ENCODE measurements at places on chromosomes 7 and 10. TPM values are rescaled to one million over a fixed set of nuclear protein-coding genes. Genes with fewer than 3 reads are reported as not detected.

The PTTG1IP2 gene
- total RNA-seq: not detected

The SLIT1 gene
- under 0.01 TPM for total RNA-seq

The SLC26A3 gene
- not detected for total RNA-seq

- no peaks in the 10 kb centered on the region for H3K27me3 ChIP-seq
- no peak overlapping the region for H3K4me3 ChIP-seq
- H3K36me3 ChIP-seq: peaks cover 49% of the 10 kb centered on the region
- H3K4me1 ChIP-seq: peaks cover 41% of the 10 kb centered on the region
- no peak overlapping the region for H3K27ac ChIP-seq
- DNase-seq: peak; percentile 42
Observed at GRCh38 chr10:69364232-69364940, 52.3 kb downstream of the TACR2 start.

DNA sequence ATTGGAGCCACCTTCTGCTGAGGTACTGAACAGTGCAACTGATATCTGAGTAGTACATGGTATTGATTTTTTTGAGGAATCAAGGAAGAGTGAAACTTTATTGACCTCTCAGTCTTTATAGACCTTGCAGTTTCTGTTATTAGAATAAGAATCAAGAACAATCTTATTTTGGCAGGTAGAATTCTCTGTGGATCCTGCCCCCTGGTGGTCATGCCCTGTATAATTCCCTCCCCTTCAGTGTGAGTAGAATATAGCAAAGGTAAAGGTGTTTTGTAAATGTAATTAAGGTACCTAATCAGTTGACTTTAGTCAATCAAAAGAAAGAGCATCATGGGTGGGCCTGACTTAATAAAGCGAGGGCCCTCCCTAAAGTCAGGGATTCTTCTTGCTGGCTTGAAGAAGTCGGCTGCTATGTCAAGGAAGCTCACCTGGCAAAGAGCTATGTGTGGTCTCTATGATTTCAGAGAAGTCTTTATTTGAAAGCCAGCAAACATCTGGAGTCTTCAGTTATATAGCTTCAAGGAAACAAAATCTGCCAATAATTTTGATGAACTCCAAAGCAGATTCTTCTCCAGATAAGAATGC, 142.8 kb downstream of the LSM5 start:
- H3K27ac ChIP-seq: no peak overlapping the region
- H3K27me3 ChIP-seq: no peaks in the 10 kb centered on the region
- no peak for DNase-seq
- H3K4me1 ChIP-seq: no peaks in the 10 kb centered on the region
- no peak overlapping the region for H3K4me3 ChIP-seq
- no peaks in the 10 kb centered on the region for H3K36me3 ChIP-seq

DNA sequence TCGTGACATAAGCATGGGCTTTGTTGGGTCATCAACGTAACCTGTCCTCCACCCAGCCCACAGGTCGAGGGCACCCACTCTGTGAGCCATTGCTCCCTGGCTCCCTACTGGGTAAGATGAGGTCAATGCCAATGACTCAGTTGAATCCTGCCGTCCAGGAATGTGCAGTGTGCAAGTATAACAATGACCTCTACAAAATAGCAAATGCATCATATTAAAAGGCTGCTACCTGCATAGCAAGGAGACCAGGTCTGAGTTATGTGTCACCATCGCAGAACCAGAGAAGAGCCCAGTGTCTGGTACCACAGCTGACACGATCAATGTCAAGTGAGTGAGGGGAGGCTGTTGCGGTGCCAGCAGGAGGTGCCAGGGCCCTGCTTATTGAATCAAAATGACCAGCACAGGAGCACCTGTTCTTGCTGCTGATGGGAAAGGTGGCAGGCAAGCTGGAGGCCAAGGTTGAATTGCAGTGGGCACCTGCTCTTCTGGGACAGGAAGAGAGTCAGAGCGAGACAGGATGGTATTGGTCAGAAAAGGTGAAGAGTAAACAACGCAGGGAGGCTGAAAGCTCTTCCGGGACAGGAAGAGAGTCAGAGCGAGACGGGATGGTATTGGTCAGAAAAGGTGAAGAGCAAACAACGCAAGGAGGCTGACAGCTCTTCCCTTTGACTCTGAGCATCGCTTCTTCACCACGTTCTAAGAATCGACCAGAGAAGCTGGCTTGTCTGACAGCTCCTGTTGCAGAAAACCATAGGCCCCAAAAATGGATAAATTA, 108.7 kb upstream of the ADAM12 start:
- no peak overlapping the region for H3K4me3 ChIP-seq
- H3K36me3 ChIP-seq: no peaks in the 10 kb centered on the region
- no peak overlapping the region for H3K27ac ChIP-seq
- no peak for DNase-seq
- no peaks in the 10 kb centered on the region for H3K27me3 ChIP-seq
- peaks cover 9% of the 10 kb centered on the region for H3K4me1 ChIP-seq

GRCh38 chr7:116988363-116988989, 35.2 kb downstream of the ST7 start:
- peaks cover 7% of the 10 kb centered on the region for H3K4me1 ChIP-seq
- H3K27me3 ChIP-seq: no peaks in the 10 kb centered on the region
- H3K27ac ChIP-seq: no peak overlapping the region
- H3K36me3 ChIP-seq: no peaks in the 10 kb centered on the region
- DNase-seq: peak; percentile 9

GRCh38 chr7:2118630-2119190, 114.0 kb downstream of the MAD1L1 start:
- H3K27ac ChIP-seq: no peak overlapping the region
- no peaks in the 10 kb centered on the region for H3K27me3 ChIP-seq
- H3K4me3 ChIP-seq: no peak overlapping the region
- no peaks in the 10 kb centered on the region for H3K36me3 ChIP-seq
- peaks cover 26% of the 10 kb centered on the region for H3K4me1 ChIP-seq

DNA sequence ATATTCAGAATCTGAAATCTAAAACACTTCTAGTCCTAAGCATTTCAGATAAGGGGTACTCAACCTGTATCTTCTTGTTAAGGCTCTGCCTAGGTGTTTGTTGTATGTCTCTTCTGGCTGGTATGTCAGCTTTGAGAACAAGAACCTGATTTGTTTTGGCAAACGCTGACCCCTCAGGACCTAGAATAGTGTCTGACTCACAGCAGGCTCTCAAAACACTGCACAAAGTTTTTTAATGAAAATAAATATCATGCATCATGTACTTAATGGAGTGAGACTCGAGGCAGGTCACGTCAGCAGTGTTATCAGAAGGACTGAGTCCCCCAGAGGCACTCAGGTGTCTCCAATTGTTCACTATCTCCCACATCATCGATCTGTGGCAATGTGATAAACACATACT, 99.1 kb downstream of the GLI3 start:
- no peak overlapping the region for H3K27ac ChIP-seq
- H3K27me3 ChIP-seq: no peaks in the 10 kb centered on the region
- no peak overlapping the region for H3K4me3 ChIP-seq
- H3K36me3 ChIP-seq: no peaks in the 10 kb centered on the region

- no peaks in the 10 kb centered on the region for H3K27me3 ChIP-seq
- H3K4me1 ChIP-seq: no peaks in the 10 kb centered on the region
- no peak for DNase-seq
- H3K4me3 ChIP-seq: no peak overlapping the region
- no peak overlapping the region for H3K27ac ChIP-seq
- H3K36me3 ChIP-seq: no peaks in the 10 kb centered on the region
Observed at GRCh38 chr7:11120675-11121220, 147.1 kb downstream of the PHF14 start.

DNA sequence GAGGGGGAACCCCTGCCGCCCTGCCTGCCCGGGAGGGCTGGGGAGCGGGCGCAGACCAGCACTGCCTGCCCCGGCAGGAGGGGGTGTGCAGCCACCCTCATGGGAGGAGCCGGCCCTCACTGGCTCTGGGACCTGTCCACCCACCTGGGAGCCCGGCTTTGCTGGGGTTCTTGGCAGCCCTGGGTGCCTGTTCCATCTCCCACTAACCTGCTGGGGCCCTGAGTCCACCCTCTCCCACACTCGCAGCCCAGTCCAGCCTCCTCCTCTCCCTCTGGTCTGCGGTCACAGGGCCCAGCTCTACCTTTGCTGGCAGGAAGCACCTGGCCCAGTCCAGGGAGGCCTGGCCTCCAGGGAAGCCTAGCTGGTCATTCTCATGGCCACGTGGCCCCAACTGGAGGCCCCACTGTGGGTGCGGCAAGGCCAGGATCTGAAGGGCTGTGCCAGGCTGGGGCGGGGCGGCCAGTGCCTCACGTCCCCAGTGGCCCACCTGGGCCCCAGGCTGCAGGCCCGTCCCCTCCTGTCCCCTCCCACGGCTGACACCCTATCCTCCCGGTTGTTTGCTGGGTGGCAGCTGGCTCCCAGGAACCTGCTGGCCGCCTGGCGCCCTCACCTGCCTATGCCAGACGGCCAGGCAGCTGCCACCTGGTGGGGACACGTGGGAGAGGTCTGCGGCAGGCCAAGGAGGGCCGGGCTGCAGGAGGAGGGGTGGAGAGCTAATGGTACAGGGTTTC, at the start of gene TMEM184A:
TSS of gene TMEM184A (minus strand) at position 393 of the 731 bp plus-strand sequence. CDS start 721 bp downstream, outside the sequence.
- no peak within 1 kb of the TSS for H3K27ac ChIP-seq
- no peaks in the 10 kb centered on the region for H3K36me3 ChIP-seq
- H3K4me1 ChIP-seq: peaks cover 13% of the 10 kb centered on the region
- no peaks in the 10 kb centered on the region for H3K27me3 ChIP-seq
- DNase-seq: peak; percentile 91

All from osteoblast (primary cell).